ENCODE measurements at places on chromosomes 2 and 18.

DNA sequence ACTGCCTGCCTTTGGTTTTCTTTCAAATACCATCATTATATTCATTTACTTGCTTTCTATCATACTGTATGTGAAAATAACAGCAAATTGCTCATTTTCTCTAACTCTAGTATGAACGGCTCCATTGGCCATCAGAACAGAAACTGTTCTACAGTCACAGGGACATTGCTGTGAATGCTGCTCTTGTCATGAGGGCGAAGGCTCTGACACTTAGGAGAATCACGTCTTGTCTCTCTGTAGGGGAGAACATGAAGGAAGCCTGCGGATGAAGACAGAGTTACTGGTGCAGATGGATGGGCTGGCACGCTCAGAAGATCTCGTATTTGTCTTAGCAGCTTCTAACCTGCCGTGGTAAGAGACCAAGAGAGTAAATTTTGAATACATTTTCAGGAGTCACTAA is 41.7 kb upstream of the ELOA2 start:
- no peak for DNase-seq

GRCh38 chr2:121018136-121019061 is 266.6 kb downstream of the TFCP2L1 start:
- no peak for DNase-seq

DNA sequence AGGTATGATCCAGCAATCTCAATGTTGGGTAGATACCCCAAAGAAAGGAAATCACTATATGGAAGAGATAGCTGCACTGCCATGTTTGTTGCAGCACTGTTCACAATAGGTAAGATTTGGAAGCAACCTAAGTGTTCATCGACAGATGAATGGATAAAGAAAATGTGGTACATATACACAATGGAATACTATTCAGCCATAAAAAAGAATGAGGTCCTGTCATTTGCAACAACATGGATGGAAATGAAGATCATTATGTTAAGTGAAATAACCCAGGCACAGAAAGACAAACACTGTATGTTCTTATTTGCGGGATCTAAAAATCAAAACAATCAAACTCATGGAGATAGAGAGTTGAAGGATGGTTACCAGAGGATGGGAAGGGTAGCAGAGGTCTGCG is 372.4 kb upstream of the SPRED2 start:
- DNase-seq = no peak

DNA sequence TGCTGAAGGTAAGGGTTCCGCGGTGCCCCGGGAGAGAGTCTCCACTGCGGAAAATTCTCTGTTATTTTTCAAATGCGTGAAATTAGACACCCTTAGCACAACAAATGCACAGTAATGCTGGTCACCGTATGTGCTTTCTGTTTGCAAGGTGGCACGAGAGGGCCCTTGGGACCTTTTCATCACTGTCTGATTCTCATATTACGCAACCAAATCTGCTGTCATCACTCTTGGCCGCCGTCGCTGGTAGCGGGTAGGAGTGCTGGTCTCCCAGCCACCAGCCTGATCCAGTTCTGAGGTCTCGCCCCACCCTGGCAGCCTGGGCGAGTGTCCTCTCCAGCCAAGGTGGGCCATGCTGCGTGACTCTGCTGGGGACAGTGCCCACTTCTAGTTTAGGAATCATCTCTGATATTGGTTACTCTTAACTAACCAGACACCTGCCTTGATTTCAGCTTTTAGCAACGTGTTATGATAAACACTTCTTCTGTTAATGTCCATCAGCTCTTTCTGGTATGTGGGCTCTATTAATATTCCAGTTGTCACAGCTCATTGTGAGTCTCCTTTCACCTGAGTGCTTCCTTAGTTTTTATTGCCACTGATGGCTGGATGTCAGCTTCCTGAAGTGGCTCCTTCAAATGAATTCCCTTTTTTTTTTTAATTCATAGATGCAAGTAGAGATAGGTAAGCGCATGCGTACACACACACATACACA is 199.4 kb downstream of the GBX2 start:
- DNase-seq = no peak

- DNase-seq = no peak
These were observed 134.8 kb downstream of the GCA start for GRCh38 chr2:162478721-162479129.

GRCh38 chr2:240985881-240986786 is 12.3 kb upstream of the SNED1 start:
- DNase-seq = no peak

DNA sequence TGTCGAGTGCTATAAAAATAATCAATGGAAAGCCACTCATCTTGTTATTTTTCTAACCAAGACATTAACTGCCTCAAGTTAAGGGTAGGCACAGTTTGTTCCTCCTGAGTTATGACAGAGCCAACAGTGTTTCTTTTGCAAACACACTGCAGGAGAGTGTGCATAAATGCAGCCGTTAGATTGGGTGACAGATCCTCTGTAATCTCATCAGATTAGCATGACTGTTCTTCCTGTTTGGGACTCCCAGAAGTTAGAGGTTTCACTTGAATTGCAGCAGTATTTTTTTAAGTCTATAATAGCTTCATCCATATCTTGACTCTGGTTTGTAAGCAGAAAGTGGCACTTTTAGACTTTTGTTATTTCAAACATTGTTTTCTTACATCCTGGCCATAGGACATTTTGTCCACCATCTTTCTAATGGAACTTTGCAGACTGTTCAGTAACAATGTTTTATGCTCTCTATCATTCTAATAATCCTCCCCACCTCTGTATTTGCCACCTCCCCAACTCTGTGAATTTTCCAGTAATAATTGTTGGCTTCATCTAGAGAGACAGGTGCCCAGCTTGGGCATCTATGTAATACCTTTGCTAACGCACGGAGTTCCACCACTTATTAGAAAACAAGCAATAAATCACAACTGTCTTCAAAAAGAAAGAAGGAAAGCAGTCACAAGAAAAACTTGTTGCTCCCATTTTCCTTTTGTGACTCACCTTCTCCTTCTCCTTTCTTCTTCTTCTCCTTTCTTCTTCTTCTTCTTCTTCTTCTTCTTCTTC is 560.0 kb downstream of the ADCYAP1 start:
- no peak for DNase-seq

DNA sequence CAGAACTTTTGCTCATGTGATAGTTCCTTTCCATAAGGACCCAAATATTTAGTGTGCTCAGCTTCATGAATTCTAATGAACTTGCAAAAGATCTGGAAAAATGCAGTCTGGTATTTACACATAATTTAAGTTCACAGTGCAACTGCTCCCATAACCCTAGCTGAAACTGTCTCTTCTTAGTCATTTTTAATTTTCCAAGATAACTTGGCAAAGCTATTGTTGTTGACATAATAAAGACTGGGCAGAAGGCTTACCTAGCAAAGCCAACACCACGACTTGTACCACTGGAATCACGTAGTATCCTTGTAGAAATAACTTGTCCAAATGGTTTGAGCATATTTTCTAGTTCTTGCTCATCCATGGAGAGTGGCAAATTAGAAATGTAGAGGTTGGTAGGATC is 103.0 kb upstream of the ITGB6 start:
- DNase-seq = no peak

DNA sequence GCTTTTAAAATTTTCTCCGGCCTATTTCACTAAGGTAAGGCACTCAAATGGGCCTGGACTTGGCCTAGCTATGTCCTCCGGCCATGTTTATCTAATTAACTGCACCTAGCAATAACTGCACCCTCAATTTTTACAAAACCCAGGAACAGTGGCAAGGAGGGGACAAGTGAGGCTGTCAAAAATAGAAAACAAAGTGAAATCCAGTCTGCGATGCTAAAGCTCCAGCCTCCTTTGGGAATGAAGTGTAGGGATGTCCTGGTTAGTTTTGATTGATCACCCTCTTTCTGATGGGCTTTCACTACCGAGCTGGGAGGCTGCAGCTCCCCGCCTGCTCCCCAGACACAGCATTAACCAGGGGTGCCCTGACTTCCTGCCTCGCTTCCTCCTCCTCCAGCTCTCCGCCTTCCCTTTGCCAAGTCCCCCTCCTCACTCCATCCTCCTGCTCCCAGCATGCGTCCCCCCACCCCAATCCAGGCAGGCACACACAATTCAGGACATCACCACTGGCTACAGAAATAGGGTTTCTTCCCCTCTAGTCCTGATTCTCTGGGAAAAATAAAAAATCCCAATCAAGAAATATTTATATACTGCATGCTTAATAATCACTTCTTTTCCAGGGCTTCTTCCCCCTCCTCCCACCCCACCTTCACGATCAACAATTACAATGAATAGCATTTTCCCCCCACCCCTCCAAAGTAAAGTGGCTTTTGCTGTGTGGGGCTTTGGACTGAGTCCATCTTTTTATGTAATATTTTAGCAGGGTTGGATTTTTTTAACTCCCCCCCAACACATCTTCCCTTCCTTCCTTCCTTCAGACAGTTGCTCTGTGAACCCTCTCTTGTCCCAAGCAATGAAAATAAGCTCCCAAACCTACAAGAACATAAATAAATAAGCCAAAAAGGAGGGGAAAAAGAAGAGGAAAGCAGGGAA is 3.3 kb upstream of the POU3F3 start:
- DNase-seq = no peak

DNA sequence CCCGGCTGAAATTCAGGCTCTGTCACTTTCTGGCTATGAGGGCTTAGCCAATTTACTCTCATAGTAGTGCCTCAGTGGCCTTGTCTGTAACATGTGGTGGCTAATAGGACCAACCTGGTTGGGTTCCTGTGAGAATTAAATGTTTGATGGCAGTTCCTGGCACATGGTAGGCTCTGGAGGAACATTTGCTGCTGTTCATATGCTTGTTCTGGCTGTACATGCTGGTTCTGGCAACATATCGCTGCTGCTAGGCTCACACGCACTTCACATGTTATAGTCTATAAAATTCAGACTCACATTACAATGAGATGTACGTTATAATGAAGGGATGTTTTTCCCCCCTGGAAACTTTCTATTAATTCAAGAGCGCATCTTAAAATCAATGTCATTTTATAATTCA is 417.7 kb upstream of the GYPC start:
- DNase-seq = no peak

Measured in NCI-H1105 (cell line).